ENCODE measurements at places on chromosomes 1 and 21.
A peak's percentile ranks its signal among the peaks of the same experiment; 100 is the strongest.

- peak; percentile 49 for DNase-seq
Measured at GRCh38 chr1:44377925-44378784, 23.1 kb upstream of the ERI3 start.

DNA sequence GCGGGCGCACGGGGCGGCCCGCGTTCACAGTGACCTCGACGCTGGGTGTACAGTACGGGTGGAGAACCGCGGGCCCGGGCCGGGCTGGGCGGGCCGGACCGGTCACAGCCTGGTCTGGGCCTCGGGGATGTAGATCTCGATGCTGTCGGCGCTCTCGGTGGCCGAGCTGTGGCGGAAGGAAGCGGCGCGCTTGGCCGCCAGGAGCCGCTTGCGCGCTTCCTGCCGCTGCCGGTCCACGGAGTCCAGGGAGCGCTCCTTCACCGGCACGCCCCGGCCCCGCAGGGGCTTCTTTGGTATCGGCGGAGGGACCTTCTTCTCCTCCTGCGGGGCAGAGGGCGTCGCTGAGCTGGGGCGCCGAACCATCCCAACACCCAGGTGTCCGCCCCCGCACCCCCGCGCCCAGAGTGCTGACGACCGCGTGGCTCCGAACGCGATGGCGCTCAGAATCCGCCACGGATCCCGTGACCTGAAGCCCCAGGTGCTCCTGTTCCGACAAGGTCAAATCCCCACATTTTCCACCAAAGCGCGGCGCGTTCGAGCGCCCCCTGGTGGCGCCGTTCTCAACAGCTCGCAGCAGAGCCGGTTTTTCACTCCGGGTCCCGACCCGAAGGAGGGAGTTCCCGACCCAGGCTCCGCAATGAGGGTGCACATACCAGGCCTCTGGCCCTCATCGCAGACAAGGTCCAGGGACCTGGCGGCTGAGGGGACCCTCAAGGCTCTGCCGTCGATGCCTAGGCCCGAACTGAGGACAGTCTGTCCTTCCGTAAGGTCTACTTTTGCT, 6.6 kb upstream of the SMIM12 start:
- peak; percentile 93 for DNase-seq

- DNase-seq = peak; percentile 78
Measured at GRCh38 chr1:7667625-7668218, 103.4 kb upstream of the VAMP3 start.

DNA sequence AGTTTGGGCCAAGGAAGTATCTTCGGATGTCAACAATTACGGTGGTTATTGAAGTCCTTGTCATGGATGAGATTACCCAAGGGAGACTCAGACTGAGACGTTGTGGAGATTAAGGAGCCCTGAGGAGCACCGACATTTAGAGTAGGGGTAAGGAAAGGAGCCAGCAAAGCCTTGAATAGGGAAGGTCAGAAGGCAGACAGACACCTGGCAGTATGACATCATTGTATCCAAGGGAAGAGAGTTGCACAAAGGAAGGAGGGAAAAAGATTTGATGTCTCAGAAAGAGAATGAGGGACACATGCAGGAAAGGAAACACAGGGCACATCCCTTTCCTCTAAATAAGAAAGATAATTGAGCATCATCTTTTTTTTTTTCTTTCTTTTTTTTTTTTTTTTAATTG, 11.7 kb downstream of the LAMC2 start:
- no peak for DNase-seq

DNA sequence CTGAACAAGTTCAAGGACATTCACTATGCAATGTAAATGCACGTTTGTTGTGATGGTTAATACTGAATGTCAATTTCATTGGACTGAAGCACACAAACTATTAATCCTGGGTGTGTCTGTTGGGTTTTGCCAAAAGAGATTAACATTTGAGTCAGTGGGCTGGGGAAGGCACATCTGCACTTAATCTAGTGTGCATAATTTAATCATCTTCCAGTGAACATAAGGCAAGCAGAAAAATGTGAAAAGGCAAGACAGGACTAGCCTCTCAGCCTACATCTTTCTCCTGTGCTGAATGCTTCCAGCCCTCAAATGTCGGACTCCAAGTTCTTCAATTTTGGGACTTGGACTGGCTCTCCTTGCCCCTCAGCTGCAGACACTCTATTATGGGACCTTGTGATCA, 40.1 kb downstream of the PRPF38A start:
- no peak for DNase-seq

DNA sequence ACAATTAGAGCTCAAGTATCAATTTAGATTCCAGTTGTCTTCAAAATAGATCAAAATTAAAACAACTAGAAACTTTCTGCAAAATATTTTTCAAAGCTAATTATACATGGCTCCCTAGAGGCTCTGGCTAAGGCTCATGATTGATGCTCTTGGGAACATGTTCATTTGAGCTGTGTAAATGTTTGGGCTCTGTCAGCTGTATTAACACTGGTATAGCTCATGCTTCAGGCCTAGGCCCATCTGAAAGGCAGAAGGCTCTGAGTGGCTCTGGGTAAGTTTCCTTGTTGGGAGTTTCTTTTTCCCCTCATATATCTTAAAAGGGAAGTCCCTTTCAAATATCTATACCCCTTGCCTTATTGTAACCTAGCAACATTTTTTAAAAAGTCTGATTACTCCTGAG, 81.3 kb downstream of the UROD start:
- DNase-seq = no peak

Measured in activated naive CD4-positive, alpha-beta T cell treated with anti-CD3 and anti-CD28 coated beads, Interleukin-2, amount 50 U/mL, for 72 hours (primary cell).